Non-pigmented ciliary epithelial cell (primary cell): ENCODE measurements at places on chromosomes 12 and 14.

- no peak for DNase-seq
These were observed 961.9 kb downstream of the TMEM121 start for GRCh38 chr14:106488291-106488690.

DNA sequence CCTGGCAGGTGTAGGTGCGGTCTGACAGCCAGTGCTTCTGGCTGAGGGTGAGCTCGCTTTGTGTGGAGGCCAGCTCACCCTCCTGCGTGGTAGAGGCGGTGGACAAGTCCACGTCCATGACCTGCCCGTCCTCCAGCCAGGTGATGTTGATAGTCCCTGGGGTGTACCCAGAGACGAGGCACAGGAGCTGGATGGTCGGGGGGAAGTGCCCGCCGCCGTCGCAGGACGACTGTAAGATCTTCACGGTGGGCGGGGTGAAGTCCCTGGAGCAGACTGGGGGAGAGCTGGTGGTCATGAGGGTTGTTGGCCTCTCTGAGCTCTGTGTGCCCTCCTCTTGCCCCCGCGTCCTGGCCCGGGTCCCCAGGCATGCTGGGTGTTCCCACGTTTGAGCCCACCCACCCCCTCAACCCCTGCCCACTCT, 74.6 kb downstream of the TMEM121 start:
- DNase-seq: no peak

DNA sequence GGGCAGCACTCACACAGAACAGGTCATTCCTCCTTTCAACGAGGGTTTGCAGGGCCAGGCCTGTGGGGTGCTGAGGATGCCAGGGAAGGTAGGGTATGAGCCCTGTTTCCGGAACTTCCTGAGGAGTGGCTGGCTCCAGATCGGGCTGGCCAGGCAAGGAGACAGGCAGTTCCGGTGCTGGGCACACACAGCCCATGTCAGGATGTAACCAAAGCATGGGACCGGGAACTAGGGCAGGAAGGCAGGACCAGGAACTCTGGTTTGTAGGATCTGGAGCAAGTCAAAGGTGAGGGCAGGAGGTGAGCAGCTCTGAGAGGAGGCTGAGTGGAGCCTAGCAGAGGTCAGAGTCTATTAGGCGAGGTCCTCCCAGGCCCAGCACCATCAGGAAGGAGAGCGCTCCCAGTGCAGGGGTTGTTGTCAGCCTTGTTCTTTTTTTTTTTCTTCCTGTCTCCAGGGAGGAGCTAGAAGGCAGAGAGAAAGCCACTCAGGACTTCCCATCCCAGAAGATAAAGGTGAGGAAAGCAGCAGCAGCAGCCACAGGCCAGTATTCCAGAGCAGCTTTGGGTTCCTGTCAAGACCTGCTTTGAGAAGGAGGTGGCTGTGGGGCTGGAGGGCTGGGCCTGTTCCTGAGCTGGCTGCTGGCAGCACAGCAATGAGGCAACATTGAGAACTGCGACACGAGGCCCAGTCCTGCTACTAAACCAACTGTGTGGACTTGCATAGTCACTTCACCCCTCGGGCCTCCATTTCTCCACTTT, 49.0 kb upstream of the PTGR2 start:
- DNase-seq: no peak

- no peak for DNase-seq
These were observed 301.5 kb upstream of the ATP2B1 start for GRCh38 chr12:90010089-90010488.

GRCh38 chr12:18496156-18496555, 234.8 kb downstream of the PIK3C2G start:
- no peak for DNase-seq

DNA sequence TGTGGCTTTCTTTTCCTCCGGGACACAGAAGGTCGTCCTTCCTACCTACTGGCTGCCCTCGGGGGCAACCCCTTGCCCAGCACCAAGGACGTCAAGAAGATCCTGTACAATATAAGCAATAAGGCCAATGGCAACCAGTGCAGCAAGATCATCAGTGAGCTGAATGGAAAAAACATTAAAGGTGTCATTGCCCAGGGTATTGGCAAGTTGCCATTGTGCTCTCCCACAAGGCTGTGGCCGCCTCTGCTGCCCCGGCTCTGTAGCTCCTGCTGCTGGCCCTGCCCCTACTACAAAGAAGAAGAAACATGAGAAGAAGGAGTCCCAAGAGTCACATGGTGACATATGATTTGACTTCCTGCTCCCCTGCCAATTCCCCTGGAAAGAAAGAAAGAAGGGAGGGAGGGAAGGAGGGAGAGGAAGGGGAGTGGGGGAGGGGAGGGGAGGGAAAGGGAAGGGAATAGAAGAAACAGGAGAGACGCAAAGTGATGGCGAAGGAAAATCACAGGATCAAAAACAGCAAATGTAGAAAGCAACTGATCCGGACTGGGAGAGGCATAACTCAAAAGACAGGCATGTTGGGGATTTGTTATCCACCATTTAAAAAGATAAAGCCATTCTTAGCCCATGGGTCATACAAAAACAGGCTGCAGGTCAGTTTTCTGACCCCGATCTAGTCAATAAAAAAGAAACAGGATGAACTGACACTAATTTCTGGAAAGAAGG, 61.3 kb upstream of the RESF1 start:
- no peak for DNase-seq

DNA sequence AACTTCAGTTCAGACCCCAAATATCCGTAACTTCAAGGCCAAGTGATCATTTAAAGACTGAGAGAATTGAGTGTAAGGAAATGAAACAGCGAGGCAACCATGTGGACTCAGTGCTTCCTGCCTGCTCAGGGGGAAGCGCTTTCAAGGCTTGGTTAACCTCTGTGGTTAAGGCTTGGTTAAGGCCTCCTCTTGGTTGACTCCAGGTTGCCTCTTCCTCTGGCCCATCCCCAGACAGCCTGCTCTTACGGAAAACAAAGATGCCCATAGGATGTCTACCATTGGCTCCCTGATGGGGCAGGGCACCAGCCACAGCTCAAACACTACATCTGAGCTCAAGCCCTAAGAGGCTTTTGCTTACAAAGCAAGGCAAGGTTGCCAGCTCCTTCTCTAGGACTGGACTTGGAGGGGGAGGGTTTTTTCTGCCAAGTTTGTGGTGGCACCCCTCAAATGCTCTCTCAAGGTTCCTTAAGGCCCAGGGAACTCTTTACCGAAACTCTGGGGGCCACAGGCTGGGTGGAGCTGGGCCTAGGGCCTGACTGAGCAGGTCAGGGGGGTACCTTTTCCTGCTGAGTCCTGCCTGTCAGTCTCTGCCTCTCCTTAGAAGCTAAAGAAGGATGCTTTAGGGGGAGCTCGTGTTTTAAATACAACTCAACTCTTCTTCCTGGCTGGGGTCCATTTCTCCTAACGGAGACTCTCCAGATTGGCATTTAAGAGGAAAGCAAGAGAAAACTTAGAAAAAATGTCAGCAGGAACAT, 13.7 kb downstream of the COL2A1 start:
- DNase-seq: no peak

- DNase-seq: no peak
These were observed 12.9 kb upstream of the MSI1 start for GRCh38 chr12:120381752-120382419.

DNA sequence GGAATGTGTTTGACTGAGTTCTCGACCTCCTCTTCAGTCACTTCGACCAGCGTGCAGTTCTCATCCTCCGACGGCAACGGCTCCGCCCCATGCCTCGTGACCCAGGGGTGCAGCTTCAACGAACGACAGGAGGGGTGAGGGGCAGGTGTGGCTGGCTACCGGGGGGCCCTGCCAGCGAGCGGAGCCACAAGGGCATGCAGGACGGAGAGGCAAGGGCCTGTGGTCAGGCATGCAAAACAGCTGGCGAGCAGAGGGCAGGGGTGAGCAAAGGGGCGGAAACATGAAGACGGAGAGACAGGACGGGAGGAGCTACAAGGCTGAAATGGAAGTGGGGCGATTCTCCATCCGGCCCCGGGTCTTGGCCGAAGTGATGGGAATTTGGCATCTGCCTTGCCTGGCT, 38.7 kb downstream of the P2RX4 start:
- DNase-seq: no peak

DNA sequence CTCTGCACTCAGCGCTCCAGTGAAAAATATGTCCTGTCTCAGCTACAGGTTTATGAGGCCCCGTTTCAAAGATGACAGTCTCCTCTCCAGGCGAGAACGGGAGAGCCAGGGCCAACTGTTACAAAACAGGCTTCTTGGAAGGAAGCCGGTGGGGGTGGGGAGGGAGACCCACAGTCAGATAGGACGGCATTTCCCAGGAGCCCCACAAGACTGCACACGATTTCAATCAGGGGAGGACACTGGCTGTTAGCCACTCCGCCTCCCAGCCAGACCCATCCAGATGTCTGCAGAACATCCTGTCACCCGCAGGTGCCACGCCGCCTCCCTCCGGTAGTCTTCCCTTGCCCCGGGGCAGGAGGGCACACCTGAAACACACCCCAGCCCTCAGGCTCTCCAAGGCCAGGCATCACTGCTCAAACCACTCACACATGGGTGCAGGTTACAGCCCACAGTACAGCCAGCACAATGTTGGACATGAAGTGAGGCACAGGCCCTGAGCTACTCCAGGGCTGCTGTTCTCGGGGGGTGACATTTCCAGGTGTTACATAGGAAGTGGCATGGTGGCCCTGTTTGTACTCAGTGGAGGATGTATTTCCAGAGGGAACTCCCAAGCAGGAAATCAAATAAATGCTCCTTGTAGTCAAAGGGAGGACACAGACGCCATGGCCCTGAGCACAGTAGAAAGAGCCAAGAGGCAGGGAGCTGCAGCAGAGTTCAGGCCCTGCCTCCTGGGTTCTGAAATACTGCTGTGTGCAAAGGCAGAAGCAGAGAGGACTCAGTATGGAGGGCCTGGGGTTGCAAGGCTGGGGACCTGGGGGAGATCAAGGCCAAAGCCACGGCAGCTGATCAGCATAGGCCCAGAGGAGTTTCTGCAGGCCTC, 138.1 kb downstream of the BCL11B start:
- no peak for DNase-seq

GRCh38 chr12:50927356-50927755, 25.0 kb upstream of the HIGD1C start:
- DNase-seq: no peak

- no peak for DNase-seq
These were observed 17.7 kb upstream of the ASCL1 start for GRCh38 chr12:102939670-102940222.

GRCh38 chr14:93962701-93963601, 13.4 kb downstream of the ASB2 start:
- no peak for DNase-seq

DNA sequence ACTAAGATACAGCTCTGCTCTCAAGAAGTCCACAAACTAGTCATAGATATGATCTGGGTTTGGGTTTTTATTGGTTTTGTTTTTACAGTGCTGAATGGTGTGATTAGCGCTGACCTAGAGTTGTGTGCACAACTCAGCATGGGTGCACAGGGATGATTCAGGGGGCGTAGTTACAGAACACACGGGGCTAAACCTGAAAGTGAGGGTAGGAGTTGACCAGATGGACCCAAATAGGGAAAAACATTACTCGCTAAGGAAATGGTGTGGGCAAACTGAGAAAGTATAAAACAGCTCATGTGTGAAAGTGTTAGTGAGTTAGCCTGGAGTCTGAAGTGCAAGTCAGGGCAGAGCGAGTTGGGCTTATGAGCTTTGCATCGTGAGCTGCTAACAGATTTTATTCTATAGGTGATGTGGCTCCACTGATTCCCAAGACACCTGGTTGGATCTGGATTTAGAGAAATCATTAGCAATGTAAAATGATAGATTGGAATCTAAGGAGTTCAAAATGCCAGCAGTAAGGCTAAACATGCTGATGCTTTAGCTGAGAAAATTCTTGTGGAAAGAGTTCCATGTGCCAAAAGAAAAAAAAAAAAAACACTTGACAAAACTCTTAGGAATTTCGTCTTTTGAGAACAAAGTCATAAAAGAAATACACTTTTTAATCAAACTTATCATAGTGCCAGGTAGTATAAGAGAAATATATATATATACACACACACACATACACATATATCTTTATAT, 134.9 kb downstream of the SLC5A8 start:
- no peak for DNase-seq

DNA sequence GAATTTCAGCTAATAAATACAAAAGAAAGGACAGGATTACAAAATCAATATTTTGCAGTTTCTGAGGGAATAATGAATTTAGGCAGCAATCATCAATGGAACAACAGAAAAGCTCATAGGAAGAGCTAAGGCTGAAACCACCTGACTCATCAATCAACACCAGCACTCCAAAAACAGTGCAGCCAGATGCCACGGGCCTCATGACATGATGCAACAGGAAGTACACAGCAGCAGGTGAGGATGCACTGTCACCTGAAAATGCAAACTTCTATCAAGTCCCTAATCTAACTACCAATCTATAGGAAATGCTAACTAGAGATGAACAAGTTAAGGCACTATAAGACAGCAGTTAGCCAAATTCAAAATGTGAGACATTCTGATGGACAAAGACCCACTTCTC, 21.7 kb downstream of the GNS start:
- DNase-seq: no peak

DNA sequence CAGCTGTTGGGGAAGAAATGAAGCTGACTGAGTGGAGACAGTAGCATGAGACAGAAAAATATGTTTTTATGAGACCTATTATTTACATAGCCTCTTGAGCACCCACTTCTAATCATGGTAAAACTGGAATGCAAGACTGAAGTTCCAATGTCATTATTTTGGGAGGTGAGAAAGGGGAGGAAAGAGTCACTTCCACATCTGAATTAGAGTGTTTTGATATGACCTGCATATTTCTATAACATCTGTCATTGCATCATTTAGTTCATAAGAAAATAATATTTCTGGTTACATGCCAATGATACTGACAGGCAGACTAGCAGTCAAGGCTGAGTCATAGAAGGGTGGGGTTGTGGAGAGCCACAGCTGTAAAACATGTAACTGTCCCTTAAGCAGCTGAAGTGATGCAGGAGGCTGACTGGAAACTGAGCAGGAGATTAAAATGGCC, 26.7 kb downstream of the NTN4 start:
- DNase-seq: no peak

- no peak for DNase-seq
These were observed 148.1 kb upstream of the NRXN3 start for GRCh38 chr14:78022059-78022458.

- peak; percentile 43 for DNase-seq
These were observed 9.2 kb downstream of the RAB21 start for GRCh38 chr12:71763677-71764379.

DNA sequence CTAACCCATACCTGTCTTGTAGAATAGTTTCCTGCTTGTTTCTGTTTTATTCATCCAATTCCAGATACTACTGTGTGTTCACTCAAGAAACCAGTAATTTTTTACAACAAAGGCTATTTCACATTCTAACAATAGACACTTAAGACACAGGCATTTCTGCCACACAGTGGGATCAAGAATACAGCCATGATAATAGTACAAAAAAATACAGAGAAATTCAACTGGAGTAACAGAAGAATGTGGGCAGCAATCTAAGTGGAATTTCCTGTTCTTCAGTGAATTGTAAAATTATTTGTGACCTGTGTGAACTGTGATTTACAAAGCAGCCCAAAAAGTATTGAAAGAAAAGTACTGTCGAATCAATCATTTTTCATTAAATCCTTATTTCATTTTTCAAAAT, 282.9 kb downstream of the CCER1 start:
- peak; percentile 6 for DNase-seq

DNA sequence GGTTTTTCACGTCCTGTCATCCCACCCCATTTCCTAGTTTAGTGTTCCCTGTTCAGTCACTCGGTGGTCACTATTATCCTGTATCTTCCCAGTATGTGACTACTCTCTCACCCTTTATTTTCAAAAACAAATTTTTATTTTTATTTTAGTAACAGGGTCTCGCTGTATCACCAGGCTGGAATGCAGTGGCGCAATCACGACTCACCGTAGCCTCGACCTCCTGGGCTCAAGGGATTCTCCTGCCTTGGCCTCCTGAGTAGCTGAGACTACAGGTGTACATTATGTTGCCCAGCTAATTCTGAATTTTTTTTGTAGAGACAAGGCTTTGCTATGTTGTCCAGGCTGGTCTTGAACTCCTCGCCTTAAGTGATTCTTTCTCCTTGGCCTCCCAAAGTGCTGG, 20.1 kb upstream of the PRICKLE1 start:
- DNase-seq: no peak
